H1 (cell line): ENCODE measurements at places on chromosomes 6 and 20. TPM values are rescaled to one million over a fixed set of nuclear protein-coding genes. Genes with fewer than 3 reads are reported as not detected.

DNA sequence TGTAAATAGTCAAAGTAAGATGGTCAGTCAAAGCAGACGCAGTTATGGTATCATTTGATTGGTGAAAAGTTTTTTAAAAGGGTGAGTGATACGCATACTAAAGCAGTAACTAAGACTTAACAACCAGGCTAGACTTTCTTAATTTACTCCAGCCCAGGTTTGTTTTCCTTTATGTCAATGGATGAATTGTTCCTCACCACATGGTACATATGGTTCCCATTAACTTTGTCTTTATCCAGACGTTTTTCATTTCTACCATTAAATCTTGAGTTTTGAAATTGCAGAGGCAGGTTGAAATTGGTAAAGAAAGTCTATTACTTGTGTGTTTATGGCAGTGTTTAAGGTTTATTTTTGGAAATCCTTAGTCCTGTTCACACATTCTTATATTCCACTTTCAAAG is 98.5 kb upstream of the SCGN start:
- no peak overlapping the region for H3K27ac ChIP-seq
- no peaks in the 10 kb centered on the region for H3K4me1 ChIP-seq
- no peaks in the 10 kb centered on the region for H3K27me3 ChIP-seq
- H3K36me3 ChIP-seq, result no peaks in the 10 kb centered on the region

DNA sequence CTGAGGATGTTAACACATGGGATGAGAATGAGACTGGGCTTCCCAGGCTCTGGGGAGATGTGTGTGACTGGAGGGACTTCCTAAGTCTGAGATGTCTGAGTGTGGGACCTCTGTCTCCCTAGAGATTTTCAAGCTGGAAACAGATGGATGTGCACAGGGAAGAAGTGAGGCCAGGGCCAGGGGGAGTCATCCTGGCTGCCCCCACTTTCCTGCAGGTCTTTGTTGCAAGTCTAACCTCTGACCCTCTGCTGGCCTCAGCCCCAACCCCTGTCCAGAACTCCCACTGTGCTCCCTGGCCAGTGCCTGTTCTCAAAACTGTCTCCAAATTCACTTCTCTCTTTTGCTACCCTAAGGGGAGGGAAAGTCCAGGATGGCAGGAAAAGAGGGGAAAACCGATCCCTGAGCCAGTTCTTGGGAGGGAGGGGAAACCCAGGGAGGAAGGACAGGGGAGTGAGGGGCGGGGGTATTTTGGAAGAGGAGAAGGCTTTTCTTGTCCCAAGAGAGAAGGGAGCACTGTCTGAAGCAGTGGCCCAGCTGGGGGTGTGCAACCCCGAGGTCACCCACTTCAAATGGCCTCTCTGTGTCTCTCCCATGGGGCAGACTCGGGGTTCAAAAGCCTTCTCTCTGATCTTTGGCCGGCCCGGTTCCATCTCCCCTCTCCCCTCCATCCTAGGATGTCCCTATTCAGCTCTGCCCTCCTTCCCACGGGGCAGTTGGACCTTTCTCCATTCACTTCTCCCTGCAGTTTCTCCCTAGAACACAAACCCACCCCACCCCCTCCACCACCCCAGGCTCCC is 3.1 kb downstream of the PPP1R18 start:
- no peaks in the 10 kb centered on the region for H3K36me3 ChIP-seq
- no peak for DNase-seq

GRCh38 chr6:135222623-135223022 is 41.5 kb downstream of the MYB start:
- no peak for DNase-seq
- no peak overlapping the region; the same call in 1 of the 2 replicates for H3K27ac ChIP-seq

DNA sequence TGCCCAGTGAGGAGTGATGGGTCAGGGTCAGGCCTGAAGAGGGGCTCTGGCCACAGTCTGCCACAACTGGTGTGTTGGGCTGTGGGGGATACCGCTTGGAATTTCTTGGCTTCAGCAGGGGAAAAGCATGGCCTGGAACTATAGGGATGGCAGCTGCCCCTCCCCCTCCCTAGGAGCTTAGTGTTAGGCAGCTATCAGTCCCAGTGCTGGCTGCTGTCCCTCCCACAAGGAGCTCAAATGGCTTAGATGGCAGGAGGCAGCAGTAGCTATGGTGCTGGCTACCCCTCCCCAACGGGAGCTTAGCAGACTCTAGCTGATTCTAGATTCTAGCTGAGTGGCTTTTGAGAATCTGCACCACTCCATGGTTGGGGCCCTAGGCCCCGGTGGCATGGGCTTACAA is 414.5 kb upstream of the HSF2 start:
- no peaks in the 10 kb centered on the region for H3K27me3 ChIP-seq
- no peak overlapping the region for H3K27ac ChIP-seq

DNA sequence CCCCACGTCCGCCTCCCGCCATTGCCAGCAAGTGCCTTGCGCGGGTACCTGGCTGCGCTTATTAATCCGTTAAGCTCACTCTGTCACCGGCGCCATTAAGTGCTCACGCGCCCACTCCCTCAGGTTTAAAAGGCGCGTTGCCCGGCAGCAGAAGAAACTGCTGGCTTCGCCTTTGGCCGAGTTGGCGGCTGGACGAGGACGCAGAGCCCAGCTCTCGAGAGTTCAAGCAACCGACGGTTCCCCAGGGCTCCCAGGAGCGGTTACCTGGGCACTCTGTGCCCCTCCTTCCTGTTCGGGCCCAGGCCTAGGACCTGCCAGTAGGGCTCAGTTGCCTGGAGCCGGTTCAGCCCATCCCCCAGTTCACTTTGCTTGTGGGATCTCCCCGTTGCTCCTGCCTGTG is at the start of gene GGTLC1:
Gene GGTLC1 (minus strand): TSS at position 219 of the 400 bp plus-strand sequence. CDS start 2,168 bp downstream, outside the sequence.
- no peak within 1 kb of the TSS for H3K27ac ChIP-seq
- H3K4me3 ChIP-seq, result no peak within 1 kb of the TSS
- no peaks in the 10 kb centered on the region for H3K27me3 ChIP-seq
- DNase-seq, result no peak
- H3K4me1 ChIP-seq, result no peaks in the 10 kb centered on the region

GRCh38 chr20:40749985-40750506 is 61.0 kb upstream of the MAFB start:
- H3K36me3 ChIP-seq, result no peaks in the 10 kb centered on the region
- no peak for DNase-seq
- no peak overlapping the region for H3K27ac ChIP-seq

Gene CLIC5
- total RNA-seq, result 0.15 TPM in 1 of 2 replicates, not detected in the other

Gene HCK
- total RNA-seq, result 0.37 and 0.82 TPM in 2 replicates

DNA sequence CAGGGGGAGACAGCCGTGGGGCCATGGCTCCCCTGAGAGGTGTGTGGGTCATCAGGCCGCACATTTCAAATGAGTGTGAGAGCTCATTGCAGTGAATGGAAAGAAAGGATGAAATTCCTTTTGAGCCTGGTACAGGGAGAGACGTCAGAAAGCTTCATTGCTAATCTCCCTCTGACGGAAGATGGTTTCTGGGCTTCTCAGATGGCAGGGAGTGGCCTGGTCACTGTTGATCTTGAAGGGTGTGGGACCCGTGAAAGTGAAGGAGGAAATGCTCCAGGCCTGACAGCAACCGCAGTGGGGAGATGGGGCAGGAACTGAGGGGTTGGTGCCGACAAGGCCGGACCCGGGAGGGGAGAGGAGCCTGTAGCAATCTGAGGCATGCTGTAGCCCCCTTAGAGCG is 127.4 kb downstream of the MYLK4 start:
- H3K27me3 ChIP-seq, result no peaks in the 10 kb centered on the region
- H3K36me3 ChIP-seq, result no peaks in the 10 kb centered on the region
- H3K27ac ChIP-seq, result no peak overlapping the region

- H3K4me3 ChIP-seq, result no peak overlapping the region
- H3K27ac ChIP-seq, result no peak overlapping the region
- H3K36me3 ChIP-seq, result no peaks in the 10 kb centered on the region
- no peaks in the 10 kb centered on the region for H3K4me1 ChIP-seq
- DNase-seq, result no peak
These were observed 6.6 kb upstream of the FABP7 start for GRCh38 chr6:122772724-122773415.

DNA sequence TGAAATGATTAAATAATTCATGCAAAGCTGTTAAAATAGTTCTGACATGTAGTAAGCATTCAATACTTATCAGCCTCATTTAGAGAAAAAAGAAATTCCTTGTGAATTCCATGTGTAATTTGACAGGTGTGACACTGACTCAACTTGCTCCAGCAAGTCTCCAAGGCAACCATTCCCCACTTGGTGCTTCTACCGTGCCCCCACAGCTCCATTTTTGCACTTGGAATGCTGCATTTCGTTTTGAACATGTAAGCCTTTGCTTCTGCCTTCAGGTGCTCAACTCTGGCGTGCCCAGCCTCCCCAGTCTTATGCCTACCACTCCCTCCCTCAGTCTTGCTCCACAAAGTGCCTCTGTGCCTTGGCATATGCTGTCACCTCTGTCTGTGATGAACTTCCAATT is 760.6 kb upstream of the CHD6 start:
- H3K4me3 ChIP-seq, result no peak overlapping the region
- H3K36me3 ChIP-seq, result no peaks in the 10 kb centered on the region
- no peak overlapping the region for H3K27ac ChIP-seq
- DNase-seq, result no peak
- H3K4me1 ChIP-seq, result peaks cover 5% of the 10 kb centered on the region
- H3K27me3 ChIP-seq, result no peaks in the 10 kb centered on the region

DNA sequence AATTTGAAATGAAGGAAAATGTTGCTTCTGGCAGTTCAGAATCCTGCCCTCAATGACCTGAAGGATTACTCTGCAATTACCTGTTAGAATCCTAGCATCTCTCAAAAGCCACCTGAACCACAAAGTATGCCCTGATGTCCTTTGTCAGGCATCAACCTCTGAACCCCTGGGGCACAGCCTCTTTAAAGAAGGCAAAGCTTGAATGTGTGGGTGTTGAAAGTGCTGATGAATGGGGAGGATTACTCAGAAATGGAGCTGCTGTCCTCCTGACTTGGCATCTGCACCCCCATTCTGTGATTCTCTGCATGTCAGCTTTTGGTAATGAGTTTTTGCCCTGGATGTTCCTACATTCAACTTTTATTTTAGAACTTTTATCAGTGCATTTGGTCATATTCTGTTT is 179.2 kb downstream of the PKHD1 start:
- H3K27me3 ChIP-seq, result no peaks in the 10 kb centered on the region
- no peak for DNase-seq
- no peak overlapping the region for H3K4me3 ChIP-seq

DNA sequence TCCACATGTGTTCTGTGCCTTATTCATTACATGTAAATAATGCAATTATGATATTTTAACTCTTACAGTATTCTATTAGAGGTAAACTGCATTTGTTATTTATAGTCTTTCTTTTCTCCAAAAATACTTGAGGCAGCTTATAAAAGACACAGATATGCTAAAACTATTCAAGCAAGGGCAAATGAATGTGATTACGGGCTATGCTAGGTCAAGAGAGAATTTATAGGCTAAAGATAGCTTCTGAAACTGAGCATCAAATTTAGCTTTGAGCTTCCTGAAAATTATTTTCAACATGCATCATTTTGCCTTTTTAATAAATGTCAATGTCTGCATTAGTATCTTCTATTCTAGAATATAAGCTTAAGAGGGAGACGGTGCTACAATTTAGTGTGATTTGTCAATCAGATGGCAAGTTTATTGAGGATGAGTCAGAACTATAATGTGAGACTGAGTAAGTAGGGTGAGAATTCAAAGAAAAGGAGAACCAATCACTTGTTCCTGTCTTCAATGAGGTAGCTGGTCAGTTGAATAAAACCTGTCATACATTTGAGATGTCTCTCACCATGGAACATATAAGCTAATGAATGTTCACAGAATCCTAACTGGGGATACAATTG is 669.4 kb upstream of the CITED2 start:
- no peaks in the 10 kb centered on the region for H3K27me3 ChIP-seq
- DNase-seq, result no peak
- no peaks in the 10 kb centered on the region for H3K36me3 ChIP-seq

Gene ZSCAN16
- 7.4 and 9.4 TPM in 2 replicates for total RNA-seq

DNA sequence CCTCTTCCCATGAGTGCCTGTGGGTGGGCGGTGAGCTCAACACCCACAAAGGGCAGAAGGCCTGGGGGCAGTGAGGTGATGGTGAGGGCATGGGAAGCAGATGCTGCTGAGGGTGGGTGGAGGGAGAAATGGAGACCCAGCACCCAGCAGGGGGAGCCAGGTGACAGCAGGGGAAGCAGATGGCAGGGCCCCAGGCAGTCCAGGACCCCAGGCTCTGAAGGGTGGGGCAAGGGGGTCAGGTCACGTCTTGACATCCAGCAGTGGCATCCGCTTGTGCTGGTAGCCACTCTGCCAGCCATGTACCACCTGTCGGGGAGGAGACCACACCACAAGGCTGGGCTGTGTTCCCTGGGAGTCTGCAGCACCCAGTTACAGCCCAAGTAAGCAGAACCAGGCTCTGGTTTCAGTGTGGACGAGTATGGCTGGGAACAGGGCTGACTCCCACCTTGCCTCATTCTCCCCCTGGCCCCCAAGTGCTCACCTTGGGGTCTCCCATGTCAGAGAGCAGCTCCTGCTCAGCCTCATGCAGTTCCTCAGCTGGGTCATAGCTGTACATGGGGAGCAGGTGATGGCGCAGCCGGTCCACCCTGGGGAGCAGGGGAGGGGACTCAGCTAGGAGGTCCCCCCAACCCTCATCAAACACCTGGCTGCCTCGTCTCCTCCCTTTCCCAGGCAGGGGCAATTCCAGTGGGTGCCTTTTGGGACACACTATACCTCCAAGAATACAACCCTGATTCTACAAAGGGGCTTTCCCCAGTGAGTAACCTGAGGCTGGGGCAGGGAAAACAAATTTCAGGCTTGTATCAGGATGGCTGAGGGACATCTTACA is 2.0 kb downstream of the SMIM29 start:
- peaks cover 10% of the 10 kb centered on the region for H3K4me1 ChIP-seq
- DNase-seq, result no peak
- H3K27ac ChIP-seq, result no peak overlapping the region
- no peak overlapping the region for H3K4me3 ChIP-seq
- H3K36me3 ChIP-seq, result peaks cover 31% of the 10 kb centered on the region

DNA sequence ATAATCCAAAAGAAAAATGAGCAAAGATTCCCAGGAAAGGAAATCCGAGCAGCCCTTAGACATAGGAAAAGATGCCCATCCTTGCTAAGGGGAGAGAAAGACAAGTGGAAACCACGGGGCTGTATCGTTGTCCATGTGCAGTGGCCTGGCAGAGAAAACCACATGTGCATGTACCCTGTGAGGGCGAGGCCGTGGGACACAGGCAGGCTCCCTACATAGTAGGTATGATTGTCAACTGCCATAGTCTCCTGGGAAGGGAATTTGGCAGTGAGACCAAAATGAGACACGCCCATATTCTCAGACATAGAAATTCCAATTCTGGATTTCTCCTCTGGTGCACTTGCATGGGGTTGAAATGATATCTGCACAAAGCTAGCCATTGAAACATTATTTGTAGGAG is 169.7 kb upstream of the SALL4 start:
- no peaks in the 10 kb centered on the region for H3K36me3 ChIP-seq
- H3K4me3 ChIP-seq, result no peak overlapping the region
- no peak for DNase-seq

- no peaks in the 10 kb centered on the region for H3K27me3 ChIP-seq
- no peaks in the 10 kb centered on the region for H3K36me3 ChIP-seq
- peaks cover 19% of the 10 kb centered on the region for H3K4me1 ChIP-seq
- H3K27ac ChIP-seq, result no peak overlapping the region; the same call in 1 of the 2 replicates
- H3K4me3 ChIP-seq, result peak overlapping the region; percentile 78
These were observed 765 bp upstream of the GMDS start for GRCh38 chr6:2245877-2246863.

DNA sequence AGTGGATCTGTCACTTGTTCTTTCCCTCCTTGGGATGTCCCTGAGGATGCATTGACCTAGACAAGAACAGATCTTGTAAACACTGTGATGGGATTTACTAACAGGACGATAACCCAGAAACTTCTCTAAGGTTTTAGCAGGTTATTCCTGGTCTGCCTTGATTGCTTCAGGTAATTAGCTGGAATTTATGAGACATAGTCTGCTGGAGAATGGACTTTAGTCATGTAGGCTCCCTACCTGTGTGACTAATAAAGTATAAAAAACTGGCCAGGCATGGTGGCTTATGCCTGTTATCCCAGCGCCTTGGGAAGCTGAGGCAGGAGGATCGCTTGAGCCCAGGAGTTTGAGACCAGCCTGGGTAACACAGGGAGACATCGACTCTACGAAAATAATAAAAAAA is 96.1 kb downstream of the PAK5 start:
- no peaks in the 10 kb centered on the region for H3K4me1 ChIP-seq
- no peak overlapping the region for H3K27ac ChIP-seq
- H3K4me3 ChIP-seq, result no peak overlapping the region
- no peaks in the 10 kb centered on the region for H3K27me3 ChIP-seq
